ENCODE measurements at places on chromosomes 7 and 10.

- DNase-seq: no peak
These were observed 13.9 kb downstream of the CUBN start for GRCh38 chr10:17115683-17116082.

DNA sequence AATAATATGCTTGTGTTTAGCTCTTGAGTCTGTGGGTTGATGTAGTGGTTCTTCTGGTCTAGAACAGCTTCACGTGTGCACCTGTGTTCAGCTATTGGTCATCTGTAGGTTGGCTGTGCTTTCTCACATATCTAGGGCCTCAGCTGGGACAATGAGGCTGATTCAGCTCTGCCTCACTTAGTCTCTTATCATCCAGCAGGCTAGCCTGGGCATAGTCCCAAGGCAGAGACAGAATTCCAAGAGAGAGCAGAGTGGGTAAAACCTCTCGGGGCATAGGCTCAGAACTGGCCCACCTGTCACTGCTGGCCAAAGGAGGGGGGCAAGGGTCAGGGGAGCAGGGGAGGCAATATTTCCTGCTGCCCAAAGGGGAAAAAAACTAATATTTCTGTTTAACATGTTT lies 32.0 kb upstream of the MXI1 start:
- no peak for DNase-seq

DNA sequence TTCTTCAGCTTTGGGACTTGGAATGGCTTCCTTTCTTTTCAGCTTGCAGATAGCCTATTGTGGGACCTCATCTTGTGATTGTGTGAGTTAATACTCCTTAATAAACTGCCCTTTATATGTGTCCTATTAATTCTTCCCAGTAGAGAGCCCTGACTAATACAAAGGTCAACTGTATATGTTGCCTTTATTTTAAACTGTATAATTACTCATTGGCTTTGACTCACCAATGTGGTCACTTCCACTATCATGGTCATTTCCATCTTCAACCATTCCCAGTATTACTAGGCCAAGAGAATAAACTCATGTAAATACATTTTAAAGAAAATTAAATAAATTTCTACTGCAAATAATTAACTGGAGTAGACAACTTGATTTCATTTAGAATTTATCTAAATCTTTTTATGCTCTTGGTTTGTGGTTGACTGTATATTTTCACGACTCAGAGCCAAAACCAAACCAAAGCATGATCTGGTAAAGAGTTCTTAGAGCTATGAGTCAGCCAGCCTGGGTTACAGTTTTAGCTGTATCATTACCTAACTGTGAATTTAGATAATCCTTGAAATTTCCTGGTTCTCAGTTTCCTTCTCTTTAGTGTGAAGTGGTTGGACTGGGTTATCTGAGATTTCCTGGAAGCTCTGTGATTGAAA lies 188.4 kb downstream of the PPP1R3A start:
- no peak for DNase-seq

DNA sequence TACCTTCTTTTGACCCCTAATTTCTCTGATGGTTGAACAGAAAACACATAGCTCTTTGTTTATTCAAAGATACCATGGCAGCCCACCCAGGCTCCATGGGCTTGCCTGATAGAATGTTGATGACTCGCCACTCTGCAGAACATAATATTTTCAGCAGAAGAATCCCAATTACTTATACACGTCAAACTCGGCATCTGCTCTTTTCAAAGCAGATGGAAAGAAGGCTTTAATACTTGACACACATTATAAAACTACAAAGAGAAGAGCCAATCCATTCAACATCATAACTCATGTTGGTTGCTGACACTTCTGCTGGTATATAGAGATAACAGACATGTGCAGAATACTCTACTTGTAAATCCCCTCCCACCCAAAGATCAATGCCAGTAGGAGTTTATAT lies 69.0 kb downstream of the FOXI2 start:
- DNase-seq: no peak

DNA sequence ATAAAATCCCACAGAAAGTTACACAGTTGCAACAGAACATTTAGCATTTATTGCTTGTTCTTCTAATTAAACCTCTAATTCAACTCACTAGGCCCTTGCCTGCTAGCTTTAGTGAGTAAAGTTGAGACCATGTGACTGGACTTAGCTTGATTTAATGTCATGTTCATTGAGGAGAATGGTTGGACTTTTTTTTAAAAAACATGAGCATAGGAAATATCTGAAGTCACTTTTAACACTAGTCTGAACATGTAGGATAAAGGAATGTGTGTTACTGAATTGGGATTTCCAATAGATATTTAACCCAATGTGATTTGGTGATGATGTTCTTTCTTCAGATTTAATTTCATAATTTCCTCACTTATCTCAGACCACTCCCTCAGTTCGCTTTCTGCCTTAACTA lies 24.6 kb upstream of the GLCCI1 start:
- no peak for DNase-seq

DNA sequence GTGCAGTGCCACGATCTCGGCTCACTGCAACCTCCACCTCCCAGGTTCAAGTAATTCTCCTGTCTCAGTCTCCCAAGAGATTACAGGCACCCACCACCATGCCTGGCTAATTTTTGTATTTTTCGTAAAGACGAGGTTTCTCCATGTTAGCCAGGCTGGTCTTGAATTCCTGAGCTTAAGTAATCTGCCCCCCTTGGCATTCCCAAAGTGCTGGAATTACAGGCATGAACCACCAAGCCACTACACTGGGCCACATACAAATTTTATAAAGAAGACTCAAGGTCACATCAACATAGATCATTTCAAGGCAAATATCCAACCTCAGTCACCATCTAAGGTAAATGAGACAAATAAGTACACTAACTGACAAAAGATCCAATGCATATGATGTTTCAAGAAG lies 32.1 kb downstream of the IGF2BP3 start:
- no peak for DNase-seq

- DNase-seq: no peak
These were observed 169.4 kb downstream of the LRMDA start for GRCh38 chr10:75600833-75601232.

- no peak for DNase-seq
These were observed 551.0 kb upstream of the ZWINT start for GRCh38 chr10:56912043-56912442.

DNA sequence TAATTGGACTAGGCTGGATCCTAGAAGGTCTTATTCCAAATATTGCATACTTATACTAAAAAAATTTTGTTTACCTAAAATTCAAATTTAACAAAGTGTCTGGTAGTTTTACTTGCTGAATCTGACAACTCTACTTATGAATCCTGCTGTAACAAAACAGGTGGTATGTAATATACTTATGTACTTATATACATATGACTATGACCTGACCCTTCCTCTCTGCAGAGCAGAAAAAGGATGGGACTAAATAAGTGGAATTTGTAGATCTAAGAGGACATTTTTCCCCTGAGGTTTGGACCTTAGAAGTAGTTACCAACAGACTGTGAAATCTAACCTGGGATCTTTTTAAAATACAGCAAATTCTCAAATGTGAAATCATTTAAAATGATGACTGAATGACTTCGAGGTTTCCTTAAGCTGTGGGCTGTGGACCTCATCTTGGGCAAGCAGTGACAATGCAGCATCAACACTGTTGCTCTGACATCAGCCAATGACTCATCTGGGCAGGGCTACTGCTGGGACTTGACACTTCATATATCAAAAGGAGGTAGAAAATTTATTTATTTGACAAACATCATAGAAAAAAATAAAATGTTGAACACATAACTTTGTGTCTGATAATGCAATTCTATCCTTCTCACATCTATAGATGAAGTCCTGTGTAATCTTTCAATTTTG lies 73.6 kb downstream of the RELN start:
- DNase-seq: no peak
